ENCODE measurements at places on chromosomes 11 and 22. TPM values are rescaled to one million over a fixed set of nuclear protein-coding genes. Genes with fewer than 3 reads are reported as not detected.

CELSR1 gene
- polyA plus RNA-seq: 3.1 TPM

DNA sequence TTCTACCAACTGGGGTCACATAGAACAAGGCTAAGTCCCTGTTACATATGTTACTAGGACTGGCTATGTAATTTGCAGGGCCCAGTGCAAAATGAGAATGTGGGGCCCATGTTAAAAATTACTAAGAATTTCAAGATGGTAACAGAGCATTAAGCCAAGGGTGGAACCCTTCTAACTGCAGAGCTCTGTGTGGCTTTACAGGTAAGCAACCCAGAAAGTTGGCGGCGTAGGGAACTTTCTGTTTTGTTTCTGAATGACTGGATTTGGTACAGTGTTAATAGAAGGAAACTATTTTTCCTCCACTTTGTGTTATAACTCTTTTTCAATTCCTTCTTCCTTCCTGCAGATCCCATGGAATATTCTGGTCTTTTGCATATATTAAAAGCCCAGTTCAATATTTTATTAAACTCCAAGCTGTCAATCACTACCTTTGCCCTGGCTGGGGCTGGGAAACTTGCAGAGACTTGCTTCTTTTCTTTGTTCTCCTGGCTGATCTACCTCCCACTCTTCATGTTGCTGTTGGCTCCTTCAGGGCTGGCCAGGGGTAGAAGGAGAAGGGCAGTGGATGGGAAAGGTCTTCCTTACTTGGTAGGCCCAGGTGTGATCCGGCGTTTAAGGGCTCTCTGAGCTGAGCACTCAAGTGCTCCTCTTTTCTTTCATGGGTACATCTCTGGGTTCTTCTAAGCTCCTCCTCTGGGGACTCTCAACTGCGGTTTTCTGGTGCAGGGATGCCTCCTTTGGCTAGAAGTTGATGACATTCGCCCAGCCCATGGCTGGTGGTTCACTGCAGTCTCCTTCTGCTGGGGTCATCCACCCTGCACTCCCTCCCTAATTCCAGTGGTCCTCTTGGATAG, 67.7 kb downstream of the SNX19 start:
- H3K36me3 ChIP-seq: no peaks in the 10 kb centered on the region
- H3K4me3 ChIP-seq: no peak overlapping the region
- H3K27ac ChIP-seq: no peak overlapping the region
- no peaks in the 10 kb centered on the region for H3K27me3 ChIP-seq
- H3K4me1 ChIP-seq: no peaks in the 10 kb centered on the region
- DNase-seq: no peak

DNA sequence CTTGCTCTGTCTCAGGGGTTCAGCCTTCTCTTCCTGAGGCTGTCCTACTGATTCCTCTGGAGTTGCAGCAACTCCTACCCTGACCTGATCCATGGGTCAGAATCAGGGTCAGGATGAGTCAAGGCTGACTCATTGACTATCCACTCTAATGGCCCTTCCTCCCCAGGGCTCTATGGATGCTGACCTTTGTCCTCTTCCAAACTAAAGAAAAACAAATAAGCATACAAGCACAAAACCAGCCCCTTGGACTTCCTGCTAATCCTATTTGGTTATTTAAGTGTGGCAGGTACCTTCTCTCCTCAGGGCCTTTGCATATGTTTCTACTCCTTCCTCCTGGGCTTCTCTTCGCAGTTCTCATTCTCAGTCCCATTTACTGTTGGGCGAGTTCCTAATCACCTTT, 204.5 kb upstream of the NAV2 start:
- no peaks in the 10 kb centered on the region for H3K36me3 ChIP-seq
- H3K4me1 ChIP-seq: no peaks in the 10 kb centered on the region
- no peaks in the 10 kb centered on the region for H3K27me3 ChIP-seq
- no peak overlapping the region for H3K27ac ChIP-seq
- H3K4me3 ChIP-seq: no peak overlapping the region

SCGB2A2 gene
- polyA plus RNA-seq: not detected

DNA sequence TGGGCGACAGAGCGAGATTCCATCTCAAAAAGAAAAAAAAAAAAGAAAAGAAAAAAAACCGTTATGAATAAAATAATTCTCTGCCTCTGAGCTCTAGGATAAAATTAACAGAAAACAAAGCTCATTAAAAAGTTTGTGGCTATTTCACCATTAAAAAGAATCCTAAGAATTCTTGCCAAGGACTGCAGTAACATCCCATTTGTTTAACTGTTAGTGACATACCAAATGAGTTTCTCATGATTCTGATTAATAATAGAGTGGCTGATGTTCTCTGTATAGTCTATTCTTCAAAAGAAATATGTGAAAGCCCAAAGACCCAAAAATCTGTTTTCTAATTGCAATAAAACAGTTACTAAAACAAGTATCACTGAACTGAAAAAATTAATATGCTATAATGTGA, 19.7 kb downstream of the CLNS1A start:
- no peaks in the 10 kb centered on the region for H3K4me1 ChIP-seq
- no peak for DNase-seq
- H3K27ac ChIP-seq: peak overlapping the region; percentile 9
- peaks cover 52% of the 10 kb centered on the region for H3K36me3 ChIP-seq
- no peaks in the 10 kb centered on the region for H3K27me3 ChIP-seq

- no peaks in the 10 kb centered on the region for H3K36me3 ChIP-seq
- no peak overlapping the region for H3K4me3 ChIP-seq
- no peak for DNase-seq
These were observed 109.5 kb downstream of the SNX19 start for GRCh38 chr11:130806746-130807145.

DNA sequence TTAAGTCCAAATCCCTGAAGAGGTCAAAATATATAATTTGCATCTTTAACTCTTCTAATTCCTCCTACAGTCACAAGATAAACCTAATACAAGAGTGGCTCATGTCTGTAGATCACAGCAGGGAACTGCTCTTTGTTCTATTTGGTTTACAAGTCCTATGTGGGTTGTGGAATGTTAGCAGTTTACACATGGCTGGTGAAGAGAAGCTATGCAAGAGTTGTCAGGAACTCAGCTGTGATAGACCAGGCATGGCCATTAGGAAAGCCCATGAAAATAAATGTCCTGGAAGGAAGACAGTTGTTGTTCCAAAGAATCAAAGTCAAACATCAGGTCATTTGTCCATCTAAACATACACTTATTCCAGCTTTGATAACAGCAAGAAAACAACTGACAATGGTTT, 312.4 kb upstream of the PITPNB start:
- H3K36me3 ChIP-seq: no peaks in the 10 kb centered on the region
- no peak overlapping the region for H3K27ac ChIP-seq

OR51E2 gene
- polyA plus RNA-seq: 0.10 TPM

DNA sequence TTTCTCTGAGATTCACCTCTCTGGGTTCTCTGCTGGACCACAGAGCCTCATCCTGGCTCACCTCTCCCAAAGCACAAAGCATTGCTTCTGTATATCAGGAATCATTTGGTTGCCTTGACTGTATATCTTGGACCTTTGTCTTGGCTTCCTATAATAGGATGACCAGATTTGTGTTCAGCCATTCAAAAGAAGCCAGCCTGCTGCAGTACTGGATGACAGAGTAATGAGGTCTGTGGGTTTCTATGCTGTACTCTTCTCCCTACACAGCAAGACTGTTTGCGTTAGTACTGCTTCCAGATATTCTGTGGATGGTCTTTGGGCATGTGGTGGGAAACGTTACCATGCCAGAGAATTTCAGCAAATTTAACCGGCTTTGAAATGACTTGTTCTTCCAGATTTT, 39.8 kb downstream of the ARFGAP2 start:
- H3K27ac ChIP-seq: no peak overlapping the region
- H3K4me3 ChIP-seq: no peak overlapping the region
- no peaks in the 10 kb centered on the region for H3K36me3 ChIP-seq
- DNase-seq: no peak

NLRP14 gene
- polyA plus RNA-seq: 0.05 TPM

SYNGR1 gene
- 26.4 TPM for polyA plus RNA-seq

GRCh38 chr11:10899121-10899830, 41.4 kb upstream of the ZBED5 start:
- H3K27ac ChIP-seq: peak overlapping the region; percentile 50
- H3K36me3 ChIP-seq: no peaks in the 10 kb centered on the region
- no peaks in the 10 kb centered on the region for H3K4me1 ChIP-seq
- H3K27me3 ChIP-seq: no peaks in the 10 kb centered on the region
- no peak for DNase-seq

DNA sequence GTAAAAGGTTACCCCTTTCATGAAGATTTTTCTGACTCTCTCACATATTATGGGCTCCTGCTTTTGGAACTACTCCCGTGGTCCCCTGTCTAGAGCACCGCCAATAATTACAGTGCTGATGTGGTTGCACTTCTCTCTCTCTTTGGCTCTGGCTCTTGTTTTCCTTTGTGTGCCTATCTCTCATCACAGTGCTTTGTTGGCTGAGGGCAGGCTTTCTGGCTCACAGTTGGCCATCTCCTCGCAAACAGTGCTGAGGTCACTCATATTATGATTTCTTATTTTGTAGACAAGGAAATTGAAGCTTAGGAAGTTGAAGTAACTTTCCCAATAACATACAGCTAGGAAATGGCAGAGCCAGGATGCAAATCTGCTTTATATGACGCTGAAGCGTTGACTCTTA, 192.5 kb downstream of the DDX10 start:
- H3K4me3 ChIP-seq: no peak overlapping the region
- DNase-seq: no peak
- no peak overlapping the region for H3K27ac ChIP-seq
- peaks cover 20% of the 10 kb centered on the region for H3K4me1 ChIP-seq
- H3K27me3 ChIP-seq: no peaks in the 10 kb centered on the region
- H3K36me3 ChIP-seq: no peaks in the 10 kb centered on the region

ANGPTL5 gene
- polyA plus RNA-seq: 0.22 TPM

MAPK8IP2 gene
- 13.4 TPM for polyA plus RNA-seq

RCOR2 gene
- 4.5 TPM for polyA plus RNA-seq

GRCh38 chr11:72951888-72952287, 137.7 kb downstream of the ATG16L2 start:
- no peak overlapping the region for H3K4me3 ChIP-seq
- DNase-seq: no peak
- no peaks in the 10 kb centered on the region for H3K27me3 ChIP-seq

MS4A3 gene
- not detected for polyA plus RNA-seq

- no peak for DNase-seq
- H3K36me3 ChIP-seq: no peaks in the 10 kb centered on the region
- no peaks in the 10 kb centered on the region for H3K27me3 ChIP-seq
- H3K4me3 ChIP-seq: no peak overlapping the region
These were observed 40.9 kb downstream of the SHISAL1 start for GRCh38 chr22:44271732-44272400.

GRCh38 chr11:102279641-102280170, 37.6 kb upstream of the BIRC3 start:
- DNase-seq: peak; percentile 60
- no peaks in the 10 kb centered on the region for H3K4me1 ChIP-seq
- H3K27ac ChIP-seq: no peak overlapping the region

DNA sequence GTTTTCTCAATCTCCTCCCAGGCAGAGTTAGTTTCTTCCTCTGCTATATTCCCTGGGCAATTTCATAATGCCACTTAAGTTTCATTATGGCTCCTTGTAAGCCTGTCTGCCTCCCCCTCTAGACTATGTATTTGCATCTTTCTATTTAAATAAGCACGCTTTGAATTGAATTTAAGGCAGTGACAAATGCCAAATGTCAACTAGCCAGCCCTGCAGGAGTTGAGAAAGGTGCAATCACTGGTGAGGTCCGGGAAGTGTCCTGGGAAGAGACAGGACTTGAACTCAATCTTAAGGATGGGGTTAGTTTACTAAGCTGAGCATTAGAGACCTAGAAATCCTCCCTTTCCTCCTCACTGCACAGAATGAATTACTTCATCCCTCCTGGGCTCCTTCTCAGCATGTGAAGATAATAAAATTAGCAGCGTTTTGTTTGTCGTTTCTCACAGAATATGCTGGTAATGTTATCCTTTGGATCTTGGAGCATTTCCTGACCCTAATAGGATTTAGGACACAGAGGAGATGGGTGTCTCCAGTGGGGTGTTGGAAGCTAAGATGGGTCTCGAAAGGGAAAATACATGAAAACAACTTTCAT, 1.6 kb downstream of the TCP11L1 start:
- no peaks in the 10 kb centered on the region for H3K36me3 ChIP-seq
- peak overlapping the region; percentile 97 for H3K27ac ChIP-seq
- H3K4me1 ChIP-seq: peaks cover 6% of the 10 kb centered on the region
- no peak overlapping the region for H3K4me3 ChIP-seq

All from adrenal gland (tissue), 19 donors.